ENCODE measurements at places on chromosomes 5 and 9. TPM values are rescaled to one million over a fixed set of nuclear protein-coding genes. Genes with fewer than 3 reads are reported as not detected.

GRCh38 chr5:108255468-108255867 is 126.4 kb downstream of the FBXL17 start:
- no peak for DNase-seq

DNA sequence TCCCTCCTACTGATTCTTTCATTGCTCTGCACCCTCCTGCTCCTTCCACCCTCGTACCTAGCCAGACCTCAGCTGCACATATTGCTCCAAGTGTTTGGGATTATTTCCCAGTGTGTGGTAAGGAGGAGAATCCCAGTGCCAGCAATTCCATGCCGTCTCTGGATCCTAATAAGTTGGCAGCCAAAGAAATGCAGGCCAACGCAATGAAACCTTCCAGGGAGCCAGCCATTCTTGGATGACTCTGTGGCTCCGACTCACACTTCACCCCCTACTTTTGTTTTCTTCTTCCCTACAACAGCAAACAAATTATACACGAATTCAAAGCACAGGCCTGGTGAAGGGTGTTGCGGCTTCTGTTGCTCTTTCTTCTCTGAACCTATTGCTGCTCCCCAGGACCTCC is 82.5 kb upstream of the SLC1A3 start:
- DNase-seq = no peak

DNA sequence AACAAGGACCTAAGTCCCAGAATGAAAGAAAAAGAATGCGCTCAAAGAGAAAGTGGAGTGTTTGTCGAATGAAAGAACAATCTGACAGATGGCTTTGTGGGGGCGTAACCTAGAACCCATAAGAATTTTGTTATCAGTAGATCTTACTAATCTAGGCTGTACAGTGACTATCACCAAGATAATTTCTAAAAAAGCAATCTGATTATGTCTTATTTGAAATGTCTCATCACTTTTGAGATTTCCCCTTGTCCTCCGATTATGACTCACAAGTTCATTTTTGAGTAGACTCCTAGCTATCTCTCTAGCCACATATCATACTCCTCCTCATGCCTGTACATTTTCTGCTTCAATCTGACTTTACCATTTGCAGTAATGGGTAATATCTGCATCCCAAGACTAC is 135.6 kb upstream of the SMARCA2 start:
- DNase-seq = no peak

Gene OR13J1
- not detected for total RNA-seq

- no peak for DNase-seq
Measured at GRCh38 chr9:68996462-68996861, 17.5 kb downstream of the PRKACG start.

Gene ZBTB34
- 9.6 TPM for total RNA-seq

Gene PTCD2
- total RNA-seq = 6.2 TPM

Gene TRIM7
- total RNA-seq = 3.4 TPM

DNA sequence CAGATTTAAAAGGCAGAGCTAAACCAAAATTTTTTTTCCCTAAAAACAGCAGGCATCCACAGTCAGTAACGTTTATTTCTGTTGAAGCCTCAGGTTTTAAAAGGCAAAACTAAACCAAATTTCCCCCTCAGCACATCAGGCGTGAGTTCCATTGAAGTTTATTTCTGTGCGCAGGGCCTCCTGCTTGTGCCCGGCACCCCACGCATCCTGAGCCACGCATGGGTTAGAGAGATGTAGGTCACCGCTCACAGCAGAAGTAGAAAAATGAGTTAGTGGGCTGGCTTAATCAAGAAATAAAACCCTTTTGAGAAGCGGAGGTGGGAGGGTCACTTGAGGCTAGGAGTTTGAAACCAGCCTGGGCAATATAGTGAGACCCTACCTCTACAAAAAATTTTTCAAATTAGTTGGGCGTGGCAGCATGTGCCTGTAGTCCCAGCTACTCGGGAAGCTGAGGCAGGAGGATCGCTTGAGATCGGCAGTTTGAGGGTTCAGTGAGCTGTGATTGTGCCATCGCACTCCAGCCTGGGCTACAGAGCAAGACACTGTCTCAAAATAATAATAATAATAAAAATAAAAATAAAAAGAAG is 75.6 kb upstream of the SPIN1 start:
- no peak for DNase-seq

Gene SYK
- not detected for total RNA-seq

Gene IFNB1
- not detected for total RNA-seq

Gene SPINK4
- not detected for total RNA-seq

Gene IL33
- 13.8 TPM for total RNA-seq

Gene CD74
- total RNA-seq = 0.76 TPM

GRCh38 chr9:122053567-122054350 is 39.3 kb downstream of the TTLL11 start:
- no peak for DNase-seq

DNA sequence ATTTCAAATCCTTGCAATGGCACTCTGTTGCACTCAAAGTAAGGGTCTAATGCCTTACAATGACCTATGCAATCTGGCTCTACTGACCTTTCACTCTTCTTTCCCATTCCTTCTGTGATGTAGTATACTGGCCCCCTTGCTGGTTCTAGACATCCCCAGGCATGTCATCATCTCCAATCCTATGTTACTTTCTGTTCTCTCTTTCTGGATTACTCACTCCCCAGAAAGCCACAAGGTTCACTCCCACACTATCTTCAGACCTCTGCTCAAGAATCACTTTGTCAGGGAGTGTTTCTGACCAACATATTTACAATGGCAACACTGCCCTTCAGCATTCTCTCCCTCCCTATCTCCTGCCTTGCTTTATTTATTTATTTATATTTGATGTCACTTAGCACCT is 802.2 kb upstream of the WWC1 start:
- no peak for DNase-seq

All from endothelial cell of umbilical vein (primary cell).